NCI-H1105 (cell line): ENCODE measurements at places on chromosomes 12 and 14.

DNA sequence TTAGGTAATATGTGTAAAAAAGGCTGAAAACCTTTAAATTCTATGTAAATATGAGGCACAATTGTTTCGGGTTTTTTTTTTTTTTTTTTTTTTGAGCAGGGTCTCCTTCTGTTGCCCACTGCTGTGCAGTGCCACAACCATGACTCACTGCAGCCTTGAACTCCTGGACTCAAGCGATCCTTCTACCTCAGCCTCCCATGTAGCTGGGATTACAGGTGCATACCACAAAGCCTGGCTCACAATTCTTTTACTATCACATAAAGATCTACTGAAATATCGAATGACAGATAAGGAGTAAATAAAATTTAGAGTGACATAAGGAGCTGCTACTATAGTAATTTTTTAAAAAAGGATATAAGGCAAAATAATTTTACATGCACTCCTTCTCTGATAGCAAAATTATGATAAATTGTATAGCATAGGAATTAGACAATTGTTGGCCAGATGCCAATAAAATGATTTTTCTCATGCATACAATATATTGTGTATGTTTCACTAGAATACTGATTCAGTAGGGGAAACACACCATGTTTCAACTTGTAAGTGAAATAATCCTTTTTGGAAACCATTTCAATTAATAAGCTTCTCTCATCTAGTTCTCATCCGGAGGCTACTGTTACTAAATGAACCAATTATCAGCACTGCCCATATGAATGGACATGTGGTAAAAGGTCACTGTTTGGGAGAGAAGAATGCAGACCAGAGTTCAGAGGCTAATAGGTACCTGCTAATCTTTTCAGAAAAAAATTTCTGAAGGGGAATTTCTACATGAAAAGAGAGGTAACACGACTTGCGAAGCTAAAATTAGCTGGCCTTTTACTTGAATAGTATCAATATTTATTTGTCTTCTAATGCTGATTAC lies 108.4 kb downstream of the PPP1R12A start:
- no peak for DNase-seq

- DNase-seq = no peak
Measured at GRCh38 chr12:50603817-50604639, 99.2 kb downstream of the DIP2B start.

DNA sequence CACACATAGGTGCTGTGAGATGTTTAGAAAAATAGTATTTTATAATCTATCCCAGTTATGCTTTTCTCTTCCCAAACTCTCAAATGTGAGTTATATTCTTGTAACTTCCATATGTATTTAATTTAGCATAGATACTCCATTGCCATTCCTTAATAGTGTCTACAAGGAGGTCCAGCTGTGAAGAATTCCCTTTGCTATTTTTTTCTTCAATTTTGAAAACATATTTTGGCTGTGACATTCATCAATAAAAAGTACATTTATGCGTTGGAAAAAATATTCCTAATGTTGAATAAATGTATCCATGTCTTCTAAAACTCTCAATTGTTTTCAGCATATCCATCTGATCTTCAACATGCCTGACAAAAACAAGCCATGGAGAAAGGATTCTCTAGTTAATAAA lies 1402.0 kb upstream of the SEL1L start:
- no peak for DNase-seq

- no peak for DNase-seq
Measured at GRCh38 chr12:90959032-90959431, 4.1 kb upstream of the CCER1 start.

DNA sequence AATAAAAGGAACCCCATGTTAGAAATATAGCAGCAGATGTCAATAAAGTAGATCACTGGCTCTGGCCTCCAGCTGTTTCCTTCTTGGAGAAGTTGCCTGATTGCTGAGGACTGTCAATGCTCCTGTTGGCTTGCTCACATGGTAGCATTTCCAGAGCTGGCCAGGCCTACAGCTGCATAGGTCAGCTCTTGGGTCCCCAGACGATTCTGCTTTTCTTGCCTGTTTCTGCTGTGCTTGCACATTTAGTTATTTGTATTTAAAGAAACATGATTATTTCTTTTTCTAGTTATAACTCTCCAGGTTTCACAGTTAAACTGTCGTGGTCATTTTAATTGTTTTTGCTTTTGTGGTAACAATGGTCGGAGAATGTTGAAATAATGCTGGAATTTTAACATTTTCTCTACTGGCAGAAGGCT lies 7.2 kb downstream of the NAV3 start:
- DNase-seq = no peak

GRCh38 chr12:58596381-58596780 lies 323.9 kb downstream of the LRIG3 start:
- no peak for DNase-seq

DNA sequence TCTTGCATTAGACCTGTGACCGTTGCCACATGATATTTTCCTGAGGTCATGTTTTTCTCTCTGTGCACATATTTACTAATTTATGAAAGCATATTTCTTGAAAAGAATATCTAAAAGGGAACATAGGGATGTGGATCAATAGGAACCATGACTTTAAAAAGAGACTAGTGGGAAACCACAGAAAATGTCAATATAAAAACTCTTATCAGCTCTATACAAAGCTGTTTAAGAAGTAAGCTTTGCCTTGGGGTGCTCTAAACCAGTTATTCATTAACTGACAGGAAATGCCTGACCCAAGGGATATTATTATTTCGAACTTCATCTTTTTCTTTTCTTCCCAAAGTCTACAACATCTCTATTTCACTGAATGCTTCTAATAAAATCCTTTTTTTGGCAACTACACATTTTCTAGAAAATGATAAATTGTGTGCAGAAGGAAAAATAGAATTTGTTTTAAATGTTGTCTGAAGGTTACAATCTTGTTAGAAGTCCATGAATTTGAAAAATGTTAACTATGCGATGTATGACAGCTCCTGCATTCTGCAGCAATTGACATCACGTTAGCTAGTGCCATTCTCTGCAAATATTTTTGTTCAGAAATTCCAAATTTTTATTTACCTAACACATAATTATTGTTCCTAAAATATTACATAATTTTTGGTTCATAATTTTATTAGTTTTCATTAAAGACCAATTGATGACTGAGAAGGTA lies 345.0 kb downstream of the SLC16A7 start:
- DNase-seq = no peak

DNA sequence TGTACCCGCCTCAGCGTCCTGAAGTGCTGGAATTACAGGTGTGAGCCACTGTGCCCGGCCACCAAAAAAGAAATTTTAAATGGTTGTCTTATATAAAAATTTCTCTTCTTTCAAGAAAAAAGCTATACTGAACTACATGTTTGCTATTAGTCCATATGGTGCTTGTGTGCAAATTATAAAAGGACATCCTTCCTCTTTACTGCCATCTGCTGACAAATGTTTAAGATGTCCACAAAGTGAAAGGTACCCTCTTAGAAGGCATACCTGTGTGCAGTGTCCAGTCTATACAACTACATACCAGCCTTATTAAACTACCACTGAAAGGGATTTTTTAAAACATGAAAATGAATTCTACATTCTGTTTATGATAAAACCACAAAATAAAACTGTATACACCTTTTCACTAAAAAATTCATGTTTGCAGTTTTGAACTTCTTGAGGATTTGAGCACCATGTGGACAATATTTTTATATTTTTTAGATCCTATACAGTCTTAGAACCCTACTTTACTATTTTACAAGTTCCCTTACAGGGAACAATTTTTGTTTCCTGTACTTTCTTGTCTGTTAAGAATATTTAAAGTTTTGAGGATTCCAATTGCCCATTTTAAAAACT lies 32.8 kb upstream of the TOMM20L start:
- peak; percentile 35 for DNase-seq

DNA sequence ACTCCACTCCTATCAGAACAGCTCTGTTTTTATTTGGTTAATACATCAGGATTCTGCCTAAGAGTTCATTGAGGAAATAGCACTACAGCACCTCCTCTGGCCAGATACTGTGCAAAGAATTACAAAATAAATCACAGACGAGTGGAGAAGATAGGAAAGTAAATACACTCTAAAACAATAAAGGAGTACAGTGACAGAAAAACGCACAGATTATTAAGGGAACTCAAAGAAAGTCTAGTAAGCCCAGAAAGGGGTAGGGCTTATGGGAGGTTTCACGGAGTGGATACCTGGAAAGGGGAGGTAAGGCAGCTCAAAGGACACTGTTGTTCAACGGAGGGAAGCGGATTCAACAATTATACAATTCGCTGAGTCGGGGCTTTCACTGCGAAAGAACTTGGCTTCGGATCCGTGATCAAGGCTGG lies 5.5 kb downstream of the OR10AD1 start:
- DNase-seq = no peak

- peak; percentile 67 for DNase-seq
Measured at GRCh38 chr14:40003773-40004172, 571.5 kb upstream of the FBXO33 start.

- DNase-seq = no peak
Measured at GRCh38 chr14:27392153-27392552, 794.3 kb upstream of the NOVA1 start.

DNA sequence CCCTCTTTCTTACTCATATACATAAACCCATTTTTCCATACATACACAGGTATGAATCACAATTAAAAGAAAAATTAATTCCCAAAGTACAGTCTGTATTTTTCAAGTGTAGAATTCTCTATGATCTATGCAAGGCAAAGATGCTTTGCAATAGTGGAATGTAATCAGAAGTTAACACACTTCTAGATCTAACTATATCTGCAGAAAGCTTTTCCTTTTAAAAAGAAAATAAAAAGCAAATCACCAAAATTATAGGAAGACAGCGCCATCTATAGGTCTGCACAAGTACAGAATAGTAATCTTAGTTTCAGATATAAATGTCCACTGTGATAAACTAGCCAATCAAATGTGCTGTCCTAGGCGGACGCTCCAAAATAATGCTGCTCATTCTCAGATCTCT lies 22.0 kb downstream of the SLC25A21 start:
- DNase-seq = peak; percentile 43

DNA sequence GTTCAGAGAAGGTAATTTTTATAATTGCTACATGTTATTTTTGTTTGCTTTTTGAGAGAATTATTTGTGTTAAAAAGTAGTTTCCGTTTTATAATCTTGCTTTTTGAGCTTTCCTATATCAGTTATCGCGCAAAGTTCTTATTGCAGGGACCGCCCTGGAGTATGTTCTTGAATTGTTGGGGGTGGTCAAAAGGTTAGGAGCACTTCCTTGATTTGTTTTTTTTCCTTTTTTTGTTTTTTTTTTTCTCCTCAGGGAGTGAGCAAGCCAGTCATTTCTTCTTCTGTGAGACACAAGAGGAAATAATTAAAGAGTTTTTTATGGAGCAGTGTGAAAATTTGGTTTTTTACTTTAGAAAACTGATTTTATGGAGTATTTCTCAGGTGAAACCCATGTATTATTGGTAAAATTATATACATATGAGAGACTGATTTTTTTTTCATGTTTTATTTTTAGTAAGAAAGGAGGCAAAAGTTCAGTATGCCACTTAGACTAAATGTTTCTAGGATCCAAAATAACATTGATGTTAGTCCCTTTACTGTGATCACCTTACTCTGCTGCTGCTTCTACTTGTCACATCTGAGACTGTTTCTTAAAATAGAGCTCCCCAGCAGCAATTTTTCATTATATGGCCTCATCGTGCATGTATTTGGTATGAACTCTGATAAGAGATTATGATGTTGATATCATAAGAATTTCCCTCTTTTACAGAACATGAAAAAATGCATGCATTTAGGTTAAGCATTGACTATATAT lies 26.6 kb downstream of the PLEKHA5 start:
- DNase-seq = no peak

- DNase-seq = no peak
Measured at GRCh38 chr12:2240984-2241383, 188.2 kb downstream of the CACNA1C start.

- no peak for DNase-seq
Measured at GRCh38 chr14:22822016-22822570, 6.9 kb upstream of the SLC7A7 start.

DNA sequence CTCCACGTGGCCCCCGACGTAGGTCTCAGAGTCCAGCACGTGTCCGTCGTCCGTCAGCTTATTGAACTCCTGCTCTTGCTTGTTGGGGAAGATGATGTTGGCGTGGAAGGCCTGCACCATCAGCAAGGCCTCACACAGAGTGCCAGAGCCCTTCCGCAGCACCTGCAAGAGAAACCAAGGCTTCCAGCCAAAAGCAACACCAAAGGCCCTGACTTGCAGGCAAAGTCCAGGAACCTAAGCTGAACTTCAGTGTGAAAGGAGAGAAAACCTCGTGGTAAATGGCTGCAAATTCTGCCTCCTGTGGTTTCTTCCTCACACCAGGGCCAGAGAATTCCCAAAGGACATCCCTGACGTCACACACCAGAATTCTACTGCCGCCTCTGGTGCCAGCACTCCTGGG lies 14.5 kb downstream of the POLE start:
- no peak for DNase-seq

DNA sequence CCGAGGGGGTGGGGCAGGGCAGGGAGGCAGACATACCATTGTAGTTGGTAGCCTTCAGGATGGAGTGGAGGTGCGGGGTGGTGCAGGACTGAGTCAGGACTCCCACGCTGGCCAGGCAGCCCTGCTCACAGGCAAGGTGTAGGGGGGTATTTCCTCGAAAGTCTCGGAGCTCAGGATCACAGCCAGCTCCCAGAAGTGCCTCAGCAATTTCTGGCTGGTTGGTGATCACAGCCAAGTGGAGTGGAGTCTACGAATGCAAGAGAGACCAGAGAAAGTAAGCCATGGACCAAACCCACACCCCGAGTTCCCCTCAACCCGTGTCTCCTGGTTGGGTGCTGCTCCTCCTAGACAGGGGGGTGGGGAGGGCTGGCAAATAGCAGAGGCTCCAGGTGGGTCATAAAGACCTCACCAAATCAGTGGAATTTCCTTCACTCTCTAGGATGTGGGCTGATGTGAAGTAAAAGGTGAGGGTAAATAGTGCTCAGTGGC lies 1.4 kb downstream of the NFKBIA start:
- no peak for DNase-seq

- DNase-seq = no peak
Measured at GRCh38 chr12:12823811-12824210, 10.7 kb downstream of the DDX47 start.

- DNase-seq = no peak
Measured at GRCh38 chr12:15688202-15688736, 100.9 kb downstream of the EPS8 start.

DNA sequence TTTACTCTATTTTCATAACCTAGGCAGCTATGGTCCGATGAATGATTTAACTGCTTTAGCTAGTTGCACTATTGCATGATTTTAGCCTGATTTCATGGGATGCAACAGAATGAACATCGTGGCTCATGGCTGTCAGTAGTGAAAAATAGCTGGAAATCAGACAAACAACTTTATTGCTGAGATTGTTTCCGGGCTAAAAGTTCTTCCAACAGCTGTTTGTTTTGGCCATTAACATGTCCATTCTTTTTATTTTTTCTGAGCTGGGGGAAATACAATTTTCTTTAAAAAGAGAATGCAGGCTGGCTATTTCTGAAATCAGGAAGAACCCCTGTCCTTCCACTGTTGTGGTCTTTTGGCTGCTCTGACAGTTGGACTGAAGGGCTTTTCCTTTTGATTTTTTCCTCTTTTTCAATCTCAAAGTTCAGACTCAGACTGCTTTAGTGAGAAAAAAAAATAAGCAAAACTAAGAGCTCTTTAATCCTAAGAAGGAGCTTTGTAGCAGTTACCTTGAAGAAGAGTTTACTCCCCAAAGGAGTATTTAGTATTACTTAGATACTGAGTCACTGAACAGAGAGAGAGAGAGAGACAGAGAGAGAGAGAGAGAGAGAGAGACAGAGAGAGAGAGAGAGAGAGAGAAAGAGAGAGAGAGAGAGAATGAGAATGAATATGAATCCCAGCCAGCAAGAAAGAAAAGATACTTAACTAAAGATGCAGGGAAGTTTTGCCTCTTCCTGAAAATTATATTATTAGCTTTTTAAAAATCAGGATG lies at the start of gene NAV3:
TSS of gene NAV3 (plus strand) at position 312 of the 769 bp plus-strand sequence. CDS start 568 bp downstream, outside the sequence.
- DNase-seq = no peak

GRCh38 chr12:73598626-73599025 lies 939.0 kb upstream of the ATXN7L3B start:
- no peak for DNase-seq
